ENCODE measurements at places on chromosomes 7 and 10.

- no peak for DNase-seq
Measured at GRCh38 chr10:106957823-106958588, 206.5 kb downstream of the SORCS1 start.

DNA sequence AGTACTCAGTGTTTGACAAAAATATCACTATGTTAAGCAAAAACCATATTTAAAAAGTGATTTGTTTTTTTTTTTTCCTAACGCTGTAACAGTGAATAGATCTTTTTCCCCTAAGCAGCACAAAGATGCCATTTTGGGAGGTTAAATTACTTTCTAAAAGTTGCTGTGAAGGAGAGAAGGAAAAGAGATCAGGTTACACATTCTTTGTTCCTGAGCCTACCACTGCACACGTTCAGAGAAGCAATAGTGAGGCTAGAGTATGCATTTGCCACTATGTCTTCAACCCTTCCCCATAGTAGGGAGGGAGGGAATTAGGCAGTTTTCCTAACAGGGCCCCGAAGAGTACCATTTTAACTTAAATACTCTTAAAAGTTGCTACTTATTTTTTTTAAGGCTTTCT is 38.9 kb downstream of the BMPR1A start:
- no peak for DNase-seq

DNA sequence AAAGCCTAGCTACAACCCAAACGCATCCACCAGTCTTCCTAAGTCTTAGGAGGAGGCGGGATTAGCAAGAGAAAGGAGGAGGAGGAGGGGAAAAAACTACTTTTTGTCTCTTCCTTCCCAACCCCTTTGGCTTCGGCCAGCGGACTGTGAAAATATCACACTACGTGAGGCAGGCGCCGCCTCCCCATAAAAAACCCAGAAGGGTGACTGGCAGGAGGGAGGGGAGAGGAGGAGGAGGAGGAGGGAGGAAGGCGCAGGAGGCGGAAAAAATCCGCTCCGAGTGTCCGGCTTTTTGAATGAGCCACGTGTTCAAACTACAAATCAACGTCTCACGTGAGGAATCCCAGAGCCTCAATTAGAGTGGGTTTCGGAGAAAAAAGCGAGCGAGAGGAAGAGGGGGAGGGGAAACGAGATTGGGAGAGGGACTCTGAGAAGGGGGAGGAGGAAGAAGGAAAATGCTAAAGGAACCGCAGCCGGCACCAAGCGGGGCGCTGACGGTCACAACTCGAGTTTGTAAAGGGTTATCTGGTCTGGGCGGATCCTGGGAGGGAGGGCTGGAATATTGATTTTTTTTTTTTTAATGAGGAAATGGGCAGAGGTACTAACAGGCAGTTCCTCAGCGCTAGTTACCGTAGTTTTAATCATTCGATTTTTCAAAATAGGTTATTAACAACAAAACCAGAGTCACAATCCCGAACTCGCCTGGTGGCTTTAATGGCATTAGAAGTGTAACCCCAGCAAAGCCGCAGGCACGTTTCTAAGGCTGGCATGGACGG is at the start of gene IGF2BP3:
TSS of gene IGF2BP3 (minus strand) at position 162 of the 776 bp plus-strand sequence. CDS start 381 bp downstream, outside the sequence.
- DNase-seq = peak; percentile 72

DNA sequence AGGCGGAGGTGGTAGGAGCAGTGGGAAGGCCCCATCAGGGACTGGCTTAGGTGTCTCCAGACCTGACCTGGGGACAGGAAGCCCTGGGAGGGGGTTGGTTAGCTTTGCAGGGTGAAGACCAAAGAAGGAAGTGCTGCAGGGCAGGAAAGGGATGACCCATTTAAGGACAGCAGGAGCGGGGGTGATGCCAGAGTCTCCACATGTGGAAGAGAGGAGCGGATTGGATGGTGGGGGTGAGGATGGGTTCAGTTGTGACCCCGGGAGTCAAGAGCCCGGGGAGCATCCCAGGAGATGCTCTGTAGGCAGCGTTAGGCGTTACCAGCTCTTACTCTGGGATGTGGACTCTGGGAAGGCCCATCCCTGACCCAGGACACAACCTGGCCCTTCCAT is 3.1 kb upstream of the LDB3 start:
- no peak for DNase-seq

DNA sequence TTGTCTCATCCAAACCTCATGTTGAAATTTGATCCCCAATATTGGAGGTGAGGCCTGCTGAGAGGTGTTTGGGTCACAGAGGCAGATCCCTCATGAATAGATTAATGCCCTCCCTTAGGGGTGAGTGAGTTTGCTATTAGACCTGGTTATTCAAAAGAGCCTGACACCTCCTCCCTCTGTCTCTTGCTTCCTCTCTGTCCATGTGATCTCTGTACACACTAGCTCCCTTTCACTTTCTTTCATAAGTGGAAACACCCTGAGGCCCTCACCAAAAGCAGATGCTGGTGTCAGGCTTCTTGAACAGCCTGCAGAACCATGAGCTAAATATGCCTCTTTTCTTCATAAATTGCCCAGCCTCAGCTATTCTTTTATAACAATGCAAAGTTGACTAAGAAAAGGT is 447.1 kb downstream of the MDFIC start:
- no peak for DNase-seq

GRCh38 chr7:127738859-127739258 is 86.9 kb downstream of the SND1 start:
- no peak for DNase-seq

DNA sequence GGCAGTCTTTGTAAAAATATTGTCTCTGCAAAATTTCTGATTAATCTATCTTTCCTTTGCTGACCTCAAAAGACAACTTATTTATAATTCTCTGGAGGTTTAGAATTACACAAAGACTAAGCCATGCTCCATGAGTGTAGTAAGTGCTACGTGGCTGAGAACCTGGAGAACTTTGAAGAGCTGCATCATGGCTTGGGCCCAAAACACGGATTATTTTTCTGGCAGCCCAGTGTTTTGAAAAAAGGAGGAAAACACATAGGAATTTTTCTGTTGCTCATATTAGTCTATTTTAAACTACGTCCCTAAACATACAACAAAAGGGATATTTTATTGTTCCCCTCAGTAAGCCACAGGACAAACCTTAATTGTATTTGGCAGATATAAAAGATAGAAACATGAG is 360.7 kb upstream of the MYO3A start:
- DNase-seq = no peak

GRCh38 chr7:15490291-15490690 is 71.5 kb downstream of the AGMO start:
- DNase-seq = no peak

DNA sequence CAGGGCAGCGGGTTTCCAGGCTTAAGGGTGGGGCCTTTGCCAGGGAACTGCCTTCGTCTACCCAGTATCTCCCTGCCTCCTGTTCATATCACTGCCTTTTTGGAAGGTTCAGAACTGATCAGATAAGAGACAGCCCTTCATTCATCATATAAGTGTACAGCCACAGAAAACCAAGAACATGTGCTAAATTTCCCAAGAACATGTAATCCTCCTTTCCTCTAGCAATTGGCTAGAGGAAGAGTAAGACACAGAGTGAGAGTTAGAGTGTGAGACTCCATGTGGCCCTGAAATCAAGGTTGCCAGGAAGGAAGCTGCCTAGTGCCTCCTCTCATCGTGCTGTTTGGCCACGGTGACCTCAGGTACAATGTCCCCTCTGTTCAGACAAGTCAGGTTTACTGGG is 770.9 kb downstream of the TNS3 start:
- DNase-seq = no peak

GRCh38 chr10:111186358-111186757 is 109.5 kb downstream of the ADRA2A start:
- no peak for DNase-seq

DNA sequence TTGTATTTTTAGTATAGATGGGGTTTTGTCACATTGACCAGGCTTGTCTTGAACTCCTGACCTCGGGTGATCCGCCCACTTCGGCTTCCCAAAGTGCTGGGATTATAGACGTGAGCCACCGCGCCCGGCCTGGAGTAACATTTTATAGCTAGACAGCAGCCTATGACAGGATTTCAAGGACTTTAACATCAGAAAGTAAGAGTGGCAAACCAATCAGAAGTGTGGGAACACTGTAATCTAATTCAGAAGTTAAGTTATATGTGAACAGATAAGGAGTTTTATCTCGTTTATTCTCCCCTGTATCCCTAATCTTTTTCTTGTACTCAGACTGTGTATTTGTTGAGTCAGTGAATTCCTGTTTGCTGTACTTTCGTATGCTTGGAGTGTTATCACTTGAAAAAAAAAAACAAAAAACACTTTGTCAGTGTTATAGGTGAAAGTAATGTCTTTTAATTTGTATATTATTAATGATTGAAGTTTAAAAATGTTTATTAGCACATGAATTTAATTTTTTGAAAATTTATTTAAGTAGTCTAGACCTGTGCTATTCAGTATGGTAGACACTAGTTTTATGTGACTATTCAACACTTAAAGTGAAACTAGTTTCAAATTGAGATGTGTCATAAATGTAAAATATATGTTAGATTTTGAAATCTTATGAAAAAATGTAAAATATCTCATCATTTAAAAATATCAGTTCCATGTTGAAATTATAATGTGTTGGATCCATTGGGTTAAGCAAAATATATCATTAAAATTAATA is 38.6 kb downstream of the RSBN1L start:
- DNase-seq = no peak

GRCh38 chr10:128990986-128991385 is 476.1 kb upstream of the MGMT start:
- DNase-seq = no peak

DNA sequence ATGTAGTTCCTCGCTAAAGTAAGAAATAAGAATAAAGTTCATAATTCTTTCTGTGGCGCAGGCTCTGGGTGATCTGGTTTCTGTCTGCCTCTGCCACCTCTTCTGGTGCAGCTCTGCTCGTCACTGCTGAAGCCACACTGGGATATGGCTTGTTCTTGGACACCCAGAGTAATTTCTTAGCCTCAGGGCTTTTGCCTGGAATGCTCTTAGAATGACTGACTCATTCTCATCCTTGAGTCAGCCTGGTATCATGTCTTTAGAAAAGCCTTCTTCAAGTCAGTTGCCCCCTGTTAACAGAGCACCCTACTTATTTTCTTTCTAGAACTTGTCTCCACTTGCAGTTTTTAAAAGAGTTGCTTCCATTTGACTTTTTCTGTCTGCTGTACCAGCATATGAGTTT is 2.0 kb downstream of the ZSCAN25 start:
- no peak for DNase-seq

DNA sequence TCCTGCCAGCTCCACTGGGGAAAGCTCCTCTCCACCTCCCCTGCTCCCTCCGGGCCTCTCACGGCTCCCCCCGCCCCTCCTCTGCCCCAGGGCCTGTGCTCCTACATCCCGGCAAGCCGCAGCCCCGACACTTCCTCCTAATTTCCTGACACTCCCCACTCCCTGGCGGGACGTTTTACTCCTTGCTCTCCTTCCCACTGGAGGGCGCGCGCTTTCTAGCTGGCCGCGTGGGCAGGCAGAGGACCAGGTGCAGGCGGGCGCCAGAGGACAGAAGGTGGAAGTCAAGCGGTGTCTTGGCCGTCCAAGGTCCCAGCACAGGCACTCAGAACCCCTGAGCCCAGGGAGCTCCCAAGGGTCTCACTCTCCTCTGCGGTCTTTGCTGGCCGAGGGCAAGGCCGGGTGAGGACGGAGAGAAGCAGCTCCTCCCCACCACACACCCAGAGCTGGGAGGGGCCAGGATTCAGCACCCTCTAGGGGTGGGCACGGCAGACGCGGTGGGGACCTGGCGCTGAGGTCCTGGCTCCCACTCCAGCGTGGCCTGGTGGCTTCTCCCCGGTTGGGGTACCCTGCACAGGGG is 19.1 kb downstream of the ADAM8 start:
- DNase-seq = no peak

DNA sequence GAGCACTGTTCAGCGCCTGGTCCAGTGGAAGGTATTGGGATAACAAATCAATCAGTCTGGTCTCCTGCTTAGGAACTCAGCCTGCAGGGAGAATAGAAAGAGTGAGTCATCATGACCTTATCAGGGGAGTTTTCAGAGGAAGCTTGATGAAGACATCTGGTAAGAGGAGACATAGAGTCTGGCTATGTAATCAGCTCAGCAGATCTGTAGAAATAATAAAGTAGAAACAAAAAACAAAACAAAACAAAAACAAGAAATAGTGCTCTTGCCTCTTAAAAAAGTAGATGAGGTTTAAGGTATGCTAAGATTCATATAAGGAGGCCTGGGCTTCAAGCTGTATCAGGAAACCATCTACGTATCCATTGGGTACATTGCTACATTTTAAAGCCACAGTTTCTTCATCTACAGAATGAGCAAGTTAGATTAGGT is 14.4 kb downstream of the TAS2R41 start:
- peak; percentile 90 for DNase-seq

DNA sequence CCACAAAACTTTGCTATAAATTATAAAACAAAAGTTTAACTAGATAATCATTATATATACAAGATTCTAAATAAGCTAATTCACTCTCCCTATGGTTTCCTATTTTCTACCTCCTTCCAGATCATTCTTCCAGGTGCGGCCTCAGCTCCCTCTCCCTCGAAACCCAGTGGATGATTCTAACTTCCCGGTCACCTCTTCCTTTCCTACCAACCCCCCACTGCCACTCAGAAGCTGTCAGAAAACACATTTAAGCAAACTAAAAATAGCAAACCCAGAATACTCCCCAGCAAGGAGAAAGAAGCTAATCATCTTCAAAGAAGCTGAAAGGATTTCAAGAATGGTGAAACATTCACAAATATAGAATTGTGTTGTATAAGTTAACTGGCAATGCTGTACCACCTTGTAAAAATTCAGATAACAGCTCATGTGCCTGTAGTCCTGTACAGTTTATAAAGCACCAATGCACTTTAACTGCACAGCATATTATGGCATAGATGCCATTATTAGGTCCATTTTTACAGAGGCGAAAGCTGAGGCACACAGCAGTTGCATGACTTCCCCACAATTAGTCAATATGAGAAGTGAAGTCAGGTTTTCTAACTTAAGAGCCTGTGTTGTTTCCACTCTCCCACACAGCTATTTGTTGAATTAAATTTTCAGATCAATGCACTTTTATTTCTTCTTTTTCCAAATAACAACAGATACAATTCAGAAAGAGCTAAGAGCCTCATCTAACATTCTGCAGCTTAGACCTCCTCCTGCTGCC is 13.7 kb upstream of the DNTT start:
- DNase-seq = no peak

DNA sequence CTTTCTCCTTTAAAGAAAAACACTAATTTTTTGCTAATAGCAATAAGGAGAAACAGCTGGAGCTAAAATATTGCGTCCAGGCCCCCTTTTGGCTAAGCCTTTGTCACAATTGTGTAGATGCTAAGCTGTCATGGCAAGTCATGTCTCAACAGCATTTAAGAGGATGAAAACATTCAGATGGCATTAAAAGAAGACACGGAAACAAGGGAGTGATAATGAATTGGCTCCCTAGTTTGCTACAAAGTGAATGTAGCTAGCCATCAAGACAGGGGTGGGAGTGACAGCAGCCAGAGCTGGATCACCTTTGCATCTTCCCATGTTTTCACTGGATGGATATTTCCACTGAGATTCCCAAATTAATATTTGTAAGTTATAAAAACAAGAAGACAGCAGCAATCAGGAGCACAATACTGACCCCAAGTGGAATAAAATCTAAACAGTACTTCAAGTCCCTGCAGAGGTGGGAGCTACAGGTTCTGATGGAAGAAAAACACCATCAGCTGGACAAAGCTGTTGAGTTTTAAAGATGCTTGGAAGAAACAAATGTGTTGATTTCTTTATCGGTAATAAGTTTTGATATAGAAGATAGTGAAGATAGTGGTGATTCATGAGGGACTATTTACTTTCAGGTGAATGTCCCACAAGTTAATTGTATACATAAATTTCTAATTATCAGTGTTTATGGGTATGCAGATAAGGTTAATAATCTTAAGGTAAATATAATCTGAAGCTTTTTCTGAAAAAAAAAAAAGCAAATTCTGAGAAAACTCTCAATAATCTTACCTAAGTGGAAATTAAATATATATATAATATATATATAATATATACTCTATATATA is 129.4 kb downstream of the SLC16A9 start:
- DNase-seq = no peak

- no peak for DNase-seq
Measured at GRCh38 chr7:52311886-52312285, 723.5 kb upstream of the POM121L12 start.

Data from pulmonary artery endothelial cell (primary cell).